ENCODE measurements at places on chromosomes 1 and 21.
A peak's percentile ranks its signal among the peaks of the same experiment; 100 is the strongest.

DNA sequence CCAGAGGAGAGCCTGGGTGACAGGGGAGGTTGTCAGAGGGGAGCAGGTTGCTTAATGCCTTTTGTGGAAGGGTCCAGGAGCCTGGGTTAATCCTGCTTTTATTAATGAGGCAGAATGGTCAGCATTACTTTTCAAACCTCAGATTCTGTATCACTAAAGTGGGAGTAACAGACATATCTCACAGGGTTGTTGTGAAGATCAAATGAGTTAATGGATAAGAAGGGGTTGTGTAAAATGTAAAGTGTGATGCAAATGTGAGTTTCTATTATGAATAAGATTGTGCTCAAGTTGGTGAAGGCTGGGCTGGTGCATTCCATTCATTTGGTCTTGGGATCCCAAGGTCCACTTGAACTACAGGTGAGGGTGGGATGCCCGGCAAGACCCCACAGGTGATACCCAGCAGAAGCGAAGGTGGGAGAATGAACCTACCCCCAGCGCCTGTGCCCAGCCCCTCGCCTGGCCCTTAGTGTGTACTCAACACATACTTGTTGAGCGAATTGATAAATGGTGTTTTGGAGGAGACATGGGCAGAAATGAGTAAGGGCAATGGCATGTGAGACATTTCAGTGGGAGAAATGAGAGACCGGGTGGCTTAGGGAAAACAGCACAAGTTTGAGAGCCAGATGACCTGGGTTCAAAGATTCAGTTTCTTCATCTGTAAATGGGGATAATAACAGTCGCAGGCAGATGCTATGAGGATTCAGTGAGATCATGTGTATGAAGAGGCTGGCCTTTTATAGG, 6.2 kb downstream of the SLC26A9 start:
- DNase-seq, result no peak

DNA sequence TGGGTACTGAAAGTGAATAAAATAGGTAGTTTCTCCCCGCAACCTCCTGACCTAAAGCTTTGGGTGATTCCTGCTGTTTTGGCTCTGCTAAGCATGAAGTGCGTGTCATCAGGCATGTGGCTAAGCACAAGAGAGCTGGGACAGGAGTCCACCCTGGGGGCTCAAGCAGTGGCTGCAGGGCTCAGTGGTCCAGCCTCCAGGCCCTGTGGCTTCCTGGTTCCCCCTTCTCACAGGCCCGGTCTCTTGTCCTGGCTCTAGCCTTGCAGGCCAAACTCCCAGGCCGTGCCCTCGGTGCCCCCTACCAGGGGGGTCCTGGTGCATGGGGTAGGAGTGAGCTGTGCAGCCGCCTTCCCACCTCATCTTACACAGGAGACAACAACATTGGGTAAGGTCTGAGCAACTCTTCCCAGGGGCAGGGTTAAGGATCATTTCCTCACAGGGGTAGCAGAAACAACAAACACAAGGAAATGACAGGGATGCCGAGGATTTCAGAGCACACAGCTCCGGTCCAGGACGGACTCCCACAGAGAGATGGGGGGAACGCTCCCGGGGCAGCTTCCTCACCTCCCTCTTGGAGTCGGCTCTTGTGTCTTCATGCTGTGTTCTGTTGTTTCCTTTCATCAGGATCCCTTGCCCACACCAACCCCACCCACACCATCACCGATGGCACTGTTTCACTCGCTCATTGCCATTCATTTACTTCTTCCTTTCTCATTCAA, 19.8 kb upstream of the SLC2A1 start:
- no peak for DNase-seq

DNA sequence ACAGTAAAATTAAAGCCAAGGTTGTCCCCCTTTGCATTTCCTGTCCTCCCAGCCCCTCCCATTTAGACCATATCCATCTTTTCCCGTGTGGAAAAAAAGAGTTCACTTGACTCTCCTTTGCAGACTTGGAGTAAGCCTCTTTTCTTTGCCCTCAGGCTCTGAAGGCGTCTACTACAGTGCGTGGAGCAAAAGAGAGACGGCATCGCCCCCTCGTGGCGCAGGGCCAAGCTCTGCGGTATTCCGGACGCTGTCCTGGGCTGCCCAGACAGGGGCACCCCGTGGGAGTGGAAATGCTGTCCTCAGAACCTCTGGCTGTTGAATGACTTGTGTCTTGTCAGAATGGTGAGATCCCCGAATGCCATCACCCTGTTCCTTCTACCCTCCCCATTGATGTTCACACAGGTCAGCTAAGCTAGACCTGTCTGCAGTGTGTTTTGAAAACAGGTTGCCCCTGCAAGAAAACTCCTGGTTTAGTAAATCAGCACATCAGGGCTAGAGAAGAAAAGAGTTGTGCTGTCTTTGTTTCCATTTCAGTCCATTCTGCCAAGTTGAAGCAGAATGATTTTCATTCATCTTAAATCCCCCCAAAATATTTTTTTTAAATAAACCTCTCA, 12.3 kb upstream of the GJA8 start:
- peak; percentile 21 for DNase-seq

DNA sequence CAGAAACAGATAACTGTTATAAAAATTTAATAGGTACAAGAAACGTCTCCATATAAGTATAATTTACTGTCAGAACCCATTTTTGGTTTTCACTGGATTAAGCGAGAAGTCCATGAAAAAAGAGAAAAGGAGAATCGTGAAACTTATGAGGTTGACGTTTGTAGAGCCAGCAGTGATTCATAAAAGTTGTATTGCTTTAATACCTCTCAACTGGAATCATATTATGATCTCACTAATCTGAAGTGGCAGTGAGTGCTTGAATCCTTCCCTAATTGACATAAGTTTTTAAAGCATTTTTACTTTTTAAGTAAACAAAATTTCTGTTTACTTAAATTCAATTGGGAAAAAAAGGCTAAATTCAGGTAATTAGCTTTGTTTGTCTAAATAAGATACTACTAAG, 315.3 kb downstream of the TPR start:
- no peak for DNase-seq

DNA sequence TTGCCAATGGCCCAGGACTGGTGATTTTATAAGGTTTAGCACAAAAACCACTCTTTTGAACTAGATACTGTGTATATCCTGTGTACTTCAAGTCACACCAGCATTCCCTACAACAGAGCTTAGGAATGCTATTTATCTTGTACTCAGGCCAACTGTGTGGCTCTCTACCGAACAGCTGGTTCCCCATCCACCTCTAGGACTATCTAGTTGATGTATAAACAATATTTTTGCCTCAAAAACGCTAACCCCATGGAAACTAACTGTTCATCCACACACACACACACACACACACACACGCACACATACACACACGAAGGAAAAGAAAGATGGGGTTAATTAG, 28.7 kb upstream of the SLC45A3 start:
- no peak for DNase-seq

DNA sequence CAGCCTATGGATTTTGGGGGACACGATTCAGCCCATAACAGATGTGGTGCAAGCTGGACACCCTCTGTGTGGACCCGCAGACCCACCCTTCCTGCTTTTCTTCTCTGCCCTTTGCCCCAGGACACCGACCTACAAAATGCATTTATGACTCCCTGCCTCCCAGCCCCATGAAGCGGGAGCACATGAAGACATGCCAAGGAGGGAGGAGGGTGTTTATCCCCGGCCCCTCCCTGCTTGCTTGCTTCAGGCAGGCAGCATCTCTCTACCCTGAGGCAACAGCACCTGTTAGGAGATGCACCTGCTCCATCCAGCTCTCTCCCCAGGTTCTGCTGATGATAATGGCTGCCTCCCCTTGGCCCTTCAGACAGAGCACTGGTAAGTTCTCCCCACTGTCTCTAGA, 187.5 kb downstream of the PSMG1 start:
- no peak for DNase-seq

- no peak for DNase-seq
Measured at GRCh38 chr21:14900058-14900457, 164.7 kb downstream of the NRIP1 start.

- DNase-seq, result no peak
Measured at GRCh38 chr1:27672750-27673112, 739 bp upstream of the IFI6 start.

DNA sequence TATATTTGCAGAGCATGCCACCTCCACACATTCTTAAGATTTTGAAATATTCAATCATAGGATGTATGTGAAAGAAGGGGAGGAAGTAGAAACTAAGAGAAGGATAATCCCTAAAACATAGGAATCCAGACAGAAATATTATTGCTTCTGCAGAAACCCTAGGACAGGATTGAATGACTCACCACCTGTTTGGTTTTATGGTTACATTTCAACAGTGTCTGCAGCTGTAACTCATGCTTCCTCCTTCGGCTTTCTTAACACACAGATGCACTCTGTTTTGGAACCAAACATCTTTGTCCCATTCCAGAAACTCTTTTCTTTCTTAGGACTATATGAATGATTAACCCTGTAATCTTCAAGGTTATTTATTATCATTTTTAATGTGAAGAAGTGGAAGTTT, 20.7 kb downstream of the RGS7 start:
- DNase-seq, result no peak

GRCh38 chr21:46061950-46062349, 36.0 kb upstream of the COL6A2 start:
- no peak for DNase-seq

DNA sequence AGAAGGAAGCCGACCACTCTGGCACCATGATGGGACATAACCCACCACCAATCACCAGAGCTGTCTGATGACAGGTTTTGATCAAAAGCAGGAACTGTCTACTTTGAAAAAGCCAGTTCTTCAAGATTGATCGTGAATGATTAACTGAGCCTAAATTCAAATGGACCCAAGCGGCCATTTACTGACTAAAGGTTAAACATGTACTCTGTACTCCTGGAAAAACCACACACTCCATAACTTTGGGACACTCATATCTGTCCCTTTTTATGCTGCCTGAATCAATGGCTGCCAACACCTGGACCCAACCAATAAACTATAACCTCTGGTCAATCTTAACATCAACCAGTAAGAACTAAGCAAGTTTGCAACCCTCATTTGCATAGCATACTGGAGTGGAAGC, 206.6 kb downstream of the URB2 start:
- DNase-seq, result no peak

DNA sequence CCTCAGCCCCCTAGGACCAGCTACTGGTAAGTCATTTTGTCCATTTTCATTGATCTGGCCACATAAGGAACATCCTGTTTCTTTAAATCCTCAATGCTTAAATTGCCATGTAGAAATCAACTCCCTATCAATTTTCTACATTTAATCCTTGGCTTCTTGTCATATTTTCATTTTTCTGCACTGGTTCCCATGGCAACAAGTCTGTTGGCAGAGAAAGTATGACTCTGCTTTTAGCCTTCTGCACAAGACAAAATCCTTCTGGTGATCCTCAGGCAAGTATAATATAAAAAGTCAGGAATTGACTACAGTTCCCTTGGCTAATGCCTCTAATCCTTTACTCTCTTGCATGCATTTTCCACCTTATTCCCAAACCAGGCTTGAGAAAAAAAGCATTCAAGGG, 65.0 kb downstream of the LRRC40 start:
- no peak for DNase-seq

- no peak for DNase-seq
Measured at GRCh38 chr1:229349463-229350385, 6.9 kb upstream of the CCSAP start.

DNA sequence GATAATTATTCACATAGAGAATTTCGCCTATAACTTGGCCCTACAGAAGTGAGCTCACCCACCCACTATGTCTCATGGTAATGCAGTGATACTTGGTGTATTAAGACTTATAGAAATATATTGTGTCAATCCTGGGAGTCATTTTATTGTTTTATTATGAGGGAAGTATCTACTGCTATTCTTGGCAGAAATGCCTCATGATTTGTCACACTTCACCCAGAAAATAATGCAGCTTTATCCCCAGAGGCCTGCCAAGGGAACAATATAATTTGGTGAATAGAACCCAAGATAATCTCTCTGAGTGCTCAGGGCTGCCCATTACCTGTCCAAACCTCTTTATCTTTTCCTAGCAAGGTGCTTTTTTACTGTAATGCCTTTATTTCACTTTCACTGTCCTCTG, 98.0 kb downstream of the ZP4 start:
- no peak for DNase-seq

DNA sequence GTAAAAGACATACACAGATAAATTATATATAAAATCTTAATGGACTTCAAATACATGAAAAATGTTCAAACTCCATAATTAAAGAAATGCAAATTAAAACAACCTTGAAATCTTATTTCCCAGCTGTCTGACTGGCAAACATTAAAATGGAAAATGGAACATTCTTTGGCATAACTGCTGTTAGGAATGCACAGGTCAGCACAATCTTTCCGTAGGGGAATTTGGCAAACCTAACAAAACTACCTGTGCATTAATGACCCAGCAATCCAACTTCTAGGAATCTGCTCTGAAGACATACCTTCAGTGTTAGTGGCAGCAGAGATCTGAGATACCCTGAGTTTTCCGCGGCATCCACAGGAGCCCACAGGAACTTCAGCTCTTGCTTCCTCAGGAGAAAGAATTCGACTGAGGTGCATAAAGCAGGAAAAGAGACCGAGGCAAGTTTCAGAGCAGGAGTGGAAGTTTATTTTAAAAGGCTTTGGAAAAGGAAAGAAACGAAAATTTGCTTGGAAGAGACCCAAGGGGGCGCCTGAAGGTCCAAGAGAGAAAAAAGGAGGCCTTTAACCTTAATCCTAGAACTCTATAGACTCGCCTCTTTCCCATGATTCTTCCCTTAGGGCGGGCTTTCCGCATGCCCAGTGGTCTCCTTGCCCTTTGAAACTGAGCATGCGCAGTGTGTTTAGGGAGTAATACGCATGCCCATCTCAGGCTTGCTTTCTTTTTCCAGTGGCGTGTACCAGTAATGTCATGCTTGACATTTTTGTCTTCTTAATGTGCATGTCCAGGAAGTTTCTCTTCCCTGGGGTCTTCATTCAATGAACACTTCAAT, 24.8 kb downstream of the LYPD8 start:
- no peak for DNase-seq

DNA sequence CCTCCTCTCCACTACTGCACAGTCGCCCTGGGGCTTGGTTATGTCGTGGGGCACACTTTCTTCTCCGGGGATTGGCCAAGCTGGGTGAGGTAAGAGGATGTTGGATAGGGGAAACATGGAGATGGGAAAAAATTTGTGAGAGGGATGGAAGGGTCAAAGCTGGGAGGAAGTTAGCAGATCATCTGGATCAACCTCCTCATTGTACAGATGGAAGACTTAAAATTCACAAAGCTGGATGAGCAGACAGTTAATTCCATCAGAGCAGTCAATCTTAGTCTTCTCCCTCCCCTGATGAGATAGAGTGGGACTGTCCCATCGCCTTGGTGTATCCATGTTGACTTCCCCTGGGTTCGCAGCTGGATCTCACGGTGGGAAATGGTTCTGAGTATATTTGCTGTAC, 69.6 kb upstream of the CNTN2 start:
- DNase-seq, result no peak

Measured in immature natural killer cell (primary cell).